ENCODE measurements at places on chromosomes 1 and 21. TPM values are rescaled to one million over a fixed set of nuclear protein-coding genes. Genes with fewer than 3 reads are reported as not detected.
A peak's percentile ranks its signal among the peaks of the same experiment; 100 is the strongest.

GRCh38 chr1:151327903-151328674 is 873 bp upstream of the PI4KB start:
- peak; percentile 27 for DNase-seq

The SPRR3 gene
- not detected for total RNA-seq

The CLCA1 gene
- total RNA-seq = not detected

- DNase-seq = peak; percentile 57
Measured at GRCh38 chr1:90721210-90722194, 4.4 kb upstream of the BARHL2 start.

DNA sequence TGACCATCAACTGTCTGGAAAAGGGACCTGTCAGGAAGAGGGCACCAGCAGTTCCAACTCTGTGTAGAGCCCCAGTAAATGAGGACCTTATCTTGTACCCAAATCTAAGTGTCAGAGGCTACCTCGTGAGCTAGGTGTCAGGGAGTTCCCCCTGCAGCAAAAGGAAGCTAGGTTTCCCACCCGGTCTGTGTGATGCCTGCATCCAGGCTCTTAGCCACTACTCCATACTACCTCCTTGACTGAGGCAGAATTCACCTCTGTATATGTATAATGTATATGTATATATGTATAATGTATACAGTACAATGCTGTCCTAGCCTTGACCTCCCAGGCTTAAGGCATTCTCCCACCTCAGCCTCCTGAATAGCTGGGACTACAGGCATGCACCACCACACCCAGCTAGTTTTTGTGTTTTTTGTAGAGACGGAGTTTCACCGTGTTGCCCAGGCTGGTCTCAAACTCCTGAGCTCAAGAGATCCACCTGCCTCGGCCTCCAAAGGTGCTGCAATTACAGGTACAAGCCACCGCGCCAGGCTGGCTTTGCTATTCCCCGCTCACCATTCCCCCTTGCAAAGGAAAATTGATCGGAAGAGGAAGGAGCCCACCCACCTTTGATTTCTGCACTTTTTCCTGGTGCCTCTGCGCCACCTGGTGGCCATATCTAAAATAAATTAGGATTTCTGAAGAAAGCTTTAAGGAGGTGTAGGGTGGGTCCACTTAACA is 15.7 kb upstream of the LUZP1 start:
- peak; percentile 46 for DNase-seq

DNA sequence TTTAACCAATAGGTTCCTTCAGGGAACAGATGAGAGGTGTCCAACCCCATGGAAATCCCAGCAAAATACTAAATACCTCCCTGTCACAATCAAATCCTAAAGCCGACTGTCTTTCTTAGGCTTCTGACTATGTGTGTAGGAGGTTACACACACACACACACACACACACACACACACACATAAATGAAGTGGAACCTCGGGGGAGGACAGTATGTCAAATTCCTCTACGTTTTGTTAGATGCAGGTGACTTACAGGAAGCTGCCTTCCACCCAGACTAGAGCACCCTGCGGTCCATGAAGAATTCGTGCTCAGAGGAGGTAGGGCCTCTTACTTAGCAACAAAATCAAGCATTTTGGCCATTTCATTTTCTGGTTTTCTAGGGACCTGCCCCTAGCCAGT is 16.4 kb downstream of the RSPH1 start:
- no peak for DNase-seq

- no peak for DNase-seq
Measured at GRCh38 chr1:54848134-54848948, 38.7 kb downstream of the DHCR24 start.

DNA sequence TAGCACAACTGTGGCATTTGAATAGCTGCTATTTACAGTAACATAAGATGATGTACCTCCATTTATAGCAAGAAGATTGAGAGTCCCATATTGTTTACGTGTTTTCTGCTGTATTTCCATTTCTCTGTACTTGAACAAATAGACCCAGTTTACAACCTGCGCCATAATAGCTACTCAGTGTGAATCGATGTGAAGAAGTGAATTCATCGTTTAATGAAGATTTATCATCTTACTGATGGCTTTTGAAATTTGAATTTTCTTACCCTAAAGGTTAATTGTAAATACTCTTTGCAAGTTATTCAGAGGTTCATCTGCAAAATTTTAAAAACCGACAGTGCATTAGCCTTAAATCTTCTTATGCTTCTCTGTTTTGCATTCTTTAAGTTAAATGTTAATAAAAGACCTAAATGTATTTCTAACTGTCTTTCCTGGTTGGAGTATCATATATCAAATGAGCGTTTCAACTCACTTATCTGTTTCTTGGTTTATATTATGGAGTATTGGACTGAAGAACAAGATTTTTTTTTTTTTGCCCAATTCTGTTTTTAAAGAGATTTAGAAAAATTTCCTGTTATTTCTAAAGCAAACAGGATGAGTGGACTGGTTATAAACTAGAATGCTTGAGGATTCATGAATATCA is 2.2 kb downstream of the MACO1 start:
- no peak for DNase-seq

GRCh38 chr1:94334764-94335163 is 83.4 kb upstream of the ABCD3 start:
- no peak for DNase-seq

- no peak for DNase-seq
Measured at GRCh38 chr1:187877220-187877619, 1048.5 kb downstream of the PLA2G4A start.

The HAPLN2 gene
- not detected for total RNA-seq

DNA sequence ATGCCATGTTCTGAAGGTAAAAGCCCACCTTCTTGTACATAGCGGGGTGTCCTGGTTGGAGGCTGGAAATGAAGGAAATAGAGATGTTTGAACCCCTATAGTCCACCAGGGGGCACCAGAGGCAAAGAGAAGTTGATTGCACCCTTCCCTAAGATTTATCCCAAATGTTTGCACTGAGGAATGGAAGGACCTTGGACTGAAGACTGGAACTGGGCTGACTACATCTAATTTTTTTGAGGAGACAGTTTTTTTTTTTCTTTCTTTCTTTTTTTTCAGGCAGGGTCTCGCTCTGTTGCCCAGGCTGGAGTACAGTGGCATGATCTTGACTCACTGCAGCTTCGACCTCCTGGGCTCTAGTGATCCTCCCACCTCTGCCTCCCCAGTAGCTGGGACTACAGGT is 55.3 kb upstream of the EIF4G3 start:
- DNase-seq = peak; percentile 71

DNA sequence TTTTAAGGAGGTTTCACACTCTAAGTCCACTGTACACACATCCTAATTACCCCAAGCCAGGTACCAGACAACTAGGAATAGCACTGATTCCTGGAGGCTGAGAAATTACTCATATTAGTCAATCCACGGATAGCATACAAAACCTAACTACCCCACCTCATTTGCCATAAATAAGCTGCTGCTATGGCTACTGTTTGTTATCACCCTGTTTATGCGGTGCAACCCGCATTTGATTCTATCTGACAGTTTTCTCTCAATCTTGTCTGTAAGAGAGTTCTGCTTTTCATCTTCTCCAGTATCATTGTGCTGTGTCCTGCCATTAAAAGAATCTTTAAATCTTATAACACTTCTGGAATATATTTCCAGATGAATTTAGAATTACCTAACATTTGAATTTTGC is 1496.5 kb downstream of the PLA2G4A start:
- DNase-seq = no peak

DNA sequence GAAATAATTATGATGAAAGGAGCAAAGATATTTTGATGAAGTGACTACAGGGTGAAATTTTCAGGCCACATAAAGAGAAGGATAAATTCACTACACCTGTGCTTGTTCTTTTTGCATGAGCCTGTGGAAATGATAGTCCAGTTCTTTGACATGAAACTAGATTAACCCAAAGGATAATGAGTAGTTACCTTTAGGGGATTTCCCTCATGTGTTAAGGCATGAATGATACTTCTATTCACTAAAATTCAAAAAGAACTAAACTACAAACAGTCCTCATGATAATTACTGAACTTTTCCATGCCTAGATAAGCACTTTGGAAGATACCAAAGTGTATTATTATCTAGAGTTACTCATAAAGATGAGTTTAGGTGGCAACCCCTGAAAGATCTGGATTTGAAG is 244.3 kb downstream of the PTPRC start:
- DNase-seq = no peak

GRCh38 chr1:93798291-93798690 is 80.7 kb downstream of the DNTTIP2 start:
- peak; percentile 84 for DNase-seq

DNA sequence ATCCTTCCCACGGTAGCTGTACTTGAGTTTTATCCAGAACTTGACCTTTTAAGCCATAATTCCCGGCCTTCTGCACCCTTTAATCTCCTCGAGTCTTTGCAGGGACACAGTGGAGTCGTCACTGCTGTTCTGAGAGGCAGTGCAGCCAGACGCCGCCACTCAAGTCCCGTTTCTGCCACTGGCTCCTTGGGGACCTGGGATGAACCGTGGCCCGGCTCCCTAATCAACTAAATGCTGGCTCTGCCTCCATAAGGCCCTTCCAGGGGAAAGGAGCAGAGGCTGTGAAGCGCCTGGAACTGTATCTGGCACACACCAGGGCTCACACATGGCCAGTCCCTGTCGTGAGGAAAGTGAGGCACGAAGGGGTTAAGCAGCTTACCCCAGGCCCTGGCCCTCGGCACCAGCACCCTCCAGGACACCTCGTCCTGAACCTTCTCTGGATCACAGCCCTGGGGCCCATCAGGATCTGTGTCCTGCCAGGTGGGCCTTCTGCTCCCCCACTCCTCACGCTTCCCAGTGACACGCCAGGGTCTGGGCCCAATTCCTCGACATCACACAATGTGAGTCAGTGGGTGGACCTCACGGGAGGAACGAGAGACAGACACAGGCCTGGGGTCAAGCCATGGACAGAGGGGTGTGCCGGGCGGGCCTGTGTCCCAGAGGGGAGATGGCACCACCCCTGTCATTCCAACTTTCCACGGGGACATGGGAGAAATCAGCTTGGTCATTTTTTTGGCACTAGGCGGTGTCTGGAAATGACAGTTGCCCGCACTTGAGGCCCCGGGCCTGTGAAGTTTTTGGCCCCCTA is 23.5 kb upstream of the C1orf174 start:
- DNase-seq = no peak

DNA sequence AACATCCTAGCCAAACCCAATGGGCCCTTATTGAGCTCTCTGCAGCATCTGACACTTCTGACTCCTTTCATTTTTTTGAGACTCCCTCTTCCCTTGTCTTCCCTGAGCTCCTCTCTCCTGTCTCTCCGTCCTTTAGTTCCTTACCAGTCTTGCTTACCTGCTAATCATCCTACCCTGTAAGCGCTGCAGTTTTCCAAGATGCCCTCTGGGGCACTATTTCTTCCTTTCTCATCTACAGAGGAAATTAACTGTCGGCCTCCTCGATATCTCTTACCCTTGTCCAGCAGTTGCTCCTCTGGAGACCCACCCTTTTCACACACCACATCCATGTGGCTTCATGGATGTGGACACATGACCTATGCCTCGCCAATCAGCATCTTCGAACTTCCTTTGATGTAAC is 6.8 kb downstream of the GPR161 start:
- no peak for DNase-seq

- no peak for DNase-seq
Measured at GRCh38 chr1:178659789-178660208, 65.2 kb upstream of the RALGPS2 start.

DNA sequence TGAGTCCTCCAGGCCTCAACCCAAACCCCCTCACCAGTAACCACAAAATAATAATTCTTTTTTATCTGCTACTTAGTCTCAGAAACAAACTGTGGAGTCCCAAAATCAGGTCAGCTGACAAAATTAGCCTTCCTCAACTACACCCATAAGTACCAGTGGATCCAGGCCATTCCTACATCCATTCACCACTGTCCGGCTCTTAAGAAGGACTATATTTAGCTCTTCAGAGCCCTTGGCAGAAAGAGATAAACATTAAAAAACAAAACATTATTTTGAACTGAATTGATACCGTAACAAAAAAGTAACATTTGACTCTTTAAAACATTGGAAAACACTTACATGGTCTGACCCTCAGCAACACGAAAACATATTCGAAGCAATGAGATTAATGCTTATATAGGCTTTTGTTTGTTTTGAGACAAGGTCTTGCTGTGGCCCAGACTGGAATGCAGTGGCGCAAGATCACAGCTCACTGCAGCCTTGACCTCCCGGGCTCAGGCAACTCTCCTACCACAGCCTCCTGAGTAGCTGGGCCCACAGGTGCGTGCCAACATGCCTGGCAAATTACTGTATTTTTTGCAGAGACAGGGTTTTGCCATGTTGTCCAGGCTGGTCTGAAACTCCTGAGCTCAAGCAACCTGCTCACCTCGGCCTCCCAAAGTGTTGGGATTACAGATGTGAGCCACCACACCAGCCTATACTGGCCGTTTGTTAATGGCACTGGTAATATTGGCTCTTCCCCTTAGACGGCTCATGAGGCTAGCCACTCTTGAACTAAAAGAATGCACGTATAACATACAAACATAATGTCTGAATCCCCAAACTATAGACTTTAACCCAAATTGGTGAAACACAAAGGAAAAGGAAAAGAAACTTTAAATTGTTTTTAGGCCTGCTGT is 330.7 kb downstream of the SMYD3 start:
- peak; percentile 30 for DNase-seq

DNA sequence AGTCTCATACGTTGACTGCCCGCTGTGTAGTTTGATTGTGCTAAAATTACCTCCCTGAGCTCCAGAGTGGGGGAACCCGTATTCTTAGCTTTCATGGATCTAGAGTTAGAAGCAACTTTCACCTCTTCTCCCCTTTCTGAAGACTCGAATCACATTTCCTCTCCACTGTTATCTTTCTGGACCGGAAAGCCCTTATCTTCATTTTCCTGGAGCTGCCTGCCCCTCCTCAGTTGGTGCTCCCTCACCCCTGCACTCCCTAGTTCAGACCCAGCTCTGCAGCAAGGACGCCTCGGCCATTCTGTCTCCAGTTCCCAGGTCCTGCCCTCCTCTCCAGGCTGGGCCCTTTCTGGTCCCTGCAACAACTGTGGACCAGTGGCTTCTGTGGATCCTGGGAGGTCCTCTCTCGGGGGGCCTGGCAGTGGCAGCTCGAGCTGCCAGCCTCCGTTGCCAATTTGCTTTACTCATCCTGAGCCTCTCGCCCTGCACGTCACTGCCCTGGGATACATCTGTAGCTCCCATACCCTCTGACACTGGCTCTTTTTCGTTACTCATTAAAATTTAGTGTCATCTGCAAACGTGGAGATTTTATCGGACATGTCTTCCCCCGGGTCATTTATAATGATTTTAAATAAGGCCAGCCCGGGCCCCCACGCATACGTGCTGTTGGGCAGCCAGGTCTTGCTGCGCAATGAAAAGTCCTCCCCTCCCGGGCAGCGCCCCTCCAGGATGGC is 141.5 kb upstream of the VAMP3 start:
- DNase-seq = no peak

Measured in RPMI7951 (cell line).